ENCODE measurements at places on chromosomes 11 and 22.

GRCh38 chr22:30694640-30695350, at the start of gene OSBP2:
TSS of gene OSBP2 (plus strand) at chr22:30694874. CDS start at chr22:30694910, 36 bp downstream.
- peak; percentile 46 for DNase-seq

GRCh38 chr11:19607656-19608360, 104.8 kb upstream of the NAV2 start:
- DNase-seq: no peak

- DNase-seq: no peak
These were observed 9.8 kb downstream of the MS4A6E start for GRCh38 chr11:60336767-60337391.

- DNase-seq: no peak
These were observed 1279.7 kb downstream of the BRD1 start for GRCh38 chr22:48547971-48548370.

DNA sequence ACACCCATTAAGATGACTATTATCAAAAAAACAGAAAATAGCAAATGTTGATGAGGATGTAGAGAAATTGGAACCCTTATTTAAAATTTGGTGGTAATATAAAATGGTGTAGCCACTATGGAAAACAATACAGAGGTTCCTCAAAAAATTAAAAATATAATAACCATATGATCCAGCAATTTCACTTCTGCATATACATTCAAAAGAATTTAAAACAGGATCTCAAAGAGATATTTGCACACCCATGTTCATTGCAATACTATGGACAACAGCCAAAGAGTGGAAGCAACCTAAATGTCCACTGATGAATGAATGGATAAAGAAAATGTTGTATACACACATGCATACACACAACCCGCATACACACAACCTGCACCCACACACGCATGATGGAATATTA, 102.2 kb downstream of the FAM168A start:
- DNase-seq: no peak

- DNase-seq: peak; percentile 13
These were observed 42.6 kb upstream of the TUB start for GRCh38 chr11:8038393-8038792.

DNA sequence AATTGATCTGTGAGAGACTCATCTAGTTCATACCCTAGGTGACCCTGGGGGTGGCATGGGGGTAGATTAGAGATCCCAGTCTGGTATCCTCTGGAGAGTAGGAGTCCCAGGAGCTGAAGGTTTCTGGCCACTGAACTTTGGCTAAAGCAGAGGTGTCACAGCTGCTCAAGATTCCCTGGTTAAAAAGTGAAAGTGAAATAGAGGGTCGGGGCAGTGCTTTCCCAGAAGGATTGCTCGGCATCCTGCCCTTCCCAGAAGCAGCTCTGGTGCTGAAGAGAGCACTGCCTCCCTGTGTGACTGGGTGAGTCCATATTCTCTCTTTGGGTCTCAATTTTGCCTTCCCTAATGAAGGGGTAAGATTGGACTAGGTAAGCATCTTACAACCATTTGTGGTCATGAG, 653 bp downstream of the IL18BP start:
- DNase-seq: no peak

GRCh38 chr11:36408498-36409136, 101.5 kb downstream of the TRAF6 start:
- no peak for DNase-seq

DNA sequence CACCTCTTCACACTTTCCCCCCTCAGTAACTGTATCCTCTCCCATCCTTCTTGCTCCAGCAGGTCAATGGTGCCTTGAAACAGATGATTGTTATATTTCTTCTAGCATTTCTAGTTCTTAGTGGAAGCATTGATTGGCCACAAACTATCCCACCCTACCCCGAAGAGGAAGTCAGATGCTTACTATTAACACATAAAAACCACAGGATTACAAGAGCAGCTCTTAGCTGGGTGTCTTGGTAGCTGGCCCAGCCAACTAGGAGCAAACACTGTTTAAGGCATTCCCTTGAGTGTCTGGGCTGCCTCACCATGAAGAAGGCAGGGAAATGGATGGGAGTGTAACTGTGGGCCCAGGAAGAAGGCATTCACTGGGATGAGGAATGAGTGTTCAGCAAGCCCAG, 176.6 kb downstream of the GRIK4 start:
- DNase-seq: no peak

DNA sequence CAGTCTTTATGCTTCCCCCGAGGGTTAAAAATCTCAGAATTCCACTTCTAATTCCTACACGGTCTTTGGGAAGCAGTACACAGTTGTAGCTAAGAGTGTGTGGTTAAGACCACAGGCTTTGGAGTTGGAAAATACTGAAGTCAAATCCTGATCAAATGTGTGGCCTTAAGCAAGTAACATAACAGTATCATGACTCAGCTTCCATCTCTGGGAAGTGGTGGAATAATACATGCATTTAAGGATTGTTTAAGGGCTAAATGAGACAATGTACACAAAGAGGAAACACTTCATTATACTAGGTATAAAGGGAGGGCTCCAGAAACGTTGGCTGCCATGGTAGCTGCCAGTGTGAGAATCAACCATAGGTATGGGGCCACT, 71.5 kb downstream of the FAT3 start:
- no peak for DNase-seq

DNA sequence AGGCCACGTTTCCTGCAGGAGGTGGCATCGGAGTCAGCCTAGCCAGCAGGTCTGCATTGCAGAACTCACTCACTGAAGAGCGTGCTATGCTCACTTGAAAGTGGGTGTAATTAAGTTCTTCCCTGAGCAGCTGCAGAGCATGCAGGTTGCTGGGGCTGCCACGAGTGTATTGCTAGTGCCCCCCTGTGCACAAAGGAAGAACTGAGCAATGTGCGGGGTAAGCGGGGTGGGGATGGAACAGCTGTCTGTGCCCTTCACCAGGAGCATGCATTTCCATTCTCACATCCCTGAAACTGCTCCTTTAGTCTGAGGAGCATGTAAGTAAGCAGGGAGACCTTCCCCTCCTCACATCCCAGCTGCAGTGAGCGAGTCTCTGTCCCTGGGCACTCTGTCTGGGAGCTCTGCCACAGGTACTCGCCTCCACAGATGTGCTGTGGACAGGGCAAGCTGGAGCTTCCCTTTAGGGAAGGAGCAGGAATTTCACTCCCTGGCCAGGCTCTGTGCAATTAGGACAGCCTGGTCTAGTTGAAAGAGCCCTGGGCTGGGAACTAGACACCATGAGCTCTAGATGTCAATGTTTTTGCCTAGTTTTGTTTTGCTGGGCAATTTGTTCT, 1031.8 kb downstream of the NTM start:
- DNase-seq: peak; percentile 94

- no peak for DNase-seq
These were observed 4.9 kb downstream of the LRP4 start for GRCh38 chr11:46913484-46913883.

DNA sequence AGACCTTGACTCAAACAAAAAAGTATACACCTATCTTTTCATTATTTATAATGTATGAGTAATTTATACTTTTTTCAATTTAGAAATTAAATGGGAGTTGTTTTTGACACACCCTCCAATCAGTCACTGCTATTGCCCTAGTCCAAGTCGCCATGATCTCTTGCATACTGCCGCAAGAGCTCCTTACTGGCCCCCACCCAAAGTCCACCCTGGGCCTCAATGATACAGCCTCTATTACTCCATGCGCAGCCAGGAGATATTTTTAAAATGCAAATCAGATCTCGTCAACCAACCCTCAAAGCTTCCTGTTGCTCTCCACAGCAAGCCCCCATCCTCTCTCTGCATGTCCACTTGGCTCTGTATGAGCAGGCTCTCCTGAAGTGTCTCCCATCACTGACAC, 12.8 kb upstream of the LMO1 start:
- no peak for DNase-seq

- DNase-seq: no peak
These were observed 36.9 kb downstream of the UBASH3B start for GRCh38 chr11:122692444-122692843.

DNA sequence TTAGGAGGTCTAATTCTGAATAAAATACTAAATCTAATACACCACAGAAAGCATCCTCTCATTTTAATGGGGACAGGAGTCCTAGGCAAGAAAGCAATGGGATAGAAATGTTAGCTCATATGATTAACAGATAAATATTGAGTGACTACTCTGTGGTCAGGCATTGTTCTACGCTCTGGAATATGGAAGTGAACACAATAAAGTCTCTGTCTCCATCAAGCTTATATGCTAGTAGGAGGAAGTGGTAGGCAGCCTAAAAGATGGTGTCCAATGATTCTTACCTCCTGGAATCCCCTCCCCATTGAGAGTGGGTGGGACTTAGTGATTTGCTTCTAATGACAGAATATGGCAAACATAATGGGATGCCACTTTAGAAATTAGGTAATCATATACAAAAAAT, 160.3 kb upstream of the PDGFD start:
- DNase-seq: no peak

DNA sequence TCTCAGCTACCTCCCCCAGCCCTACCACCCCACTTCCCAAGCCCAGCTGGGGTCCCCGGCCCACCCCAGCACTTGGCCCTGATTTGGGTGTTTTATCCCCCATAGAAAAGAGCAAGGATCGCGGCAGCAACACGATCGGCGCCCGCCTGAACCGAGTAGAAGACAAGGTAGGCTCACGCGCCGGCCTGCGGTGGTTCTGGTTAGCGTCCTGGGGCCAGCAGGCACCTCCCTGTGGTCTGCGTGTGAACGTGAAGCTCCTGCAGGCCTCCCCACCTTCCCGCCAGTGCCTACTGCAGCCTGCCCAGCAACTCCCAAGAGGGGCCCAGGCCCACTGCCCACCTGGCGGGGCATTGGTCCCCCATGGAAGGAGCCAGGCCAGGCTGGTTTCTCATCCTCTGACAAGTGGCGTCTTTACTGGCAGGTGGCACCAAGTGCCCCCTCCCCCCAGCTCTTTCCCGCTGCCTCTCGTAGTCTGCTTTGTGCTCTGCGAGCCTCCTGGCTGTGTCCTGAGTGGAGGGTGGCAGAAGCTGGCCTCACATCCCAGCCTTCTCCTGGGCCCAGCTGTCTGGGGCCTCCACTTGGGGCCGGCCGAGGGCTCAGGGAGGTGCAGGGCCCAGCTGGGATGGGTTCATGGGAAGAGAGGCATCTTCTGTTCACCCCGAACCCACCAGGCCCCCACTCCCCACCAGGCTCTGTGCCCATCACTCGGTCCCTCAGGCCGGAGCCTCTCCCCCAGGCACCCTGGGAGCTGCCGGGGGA, 78.3 kb upstream of the KCNQ1OT1 start:
- DNase-seq: peak; percentile 85

GRCh38 chr11:117877120-117877784, 794 bp upstream of the FXYD6 start:
- peak; percentile 34 for DNase-seq

DNA sequence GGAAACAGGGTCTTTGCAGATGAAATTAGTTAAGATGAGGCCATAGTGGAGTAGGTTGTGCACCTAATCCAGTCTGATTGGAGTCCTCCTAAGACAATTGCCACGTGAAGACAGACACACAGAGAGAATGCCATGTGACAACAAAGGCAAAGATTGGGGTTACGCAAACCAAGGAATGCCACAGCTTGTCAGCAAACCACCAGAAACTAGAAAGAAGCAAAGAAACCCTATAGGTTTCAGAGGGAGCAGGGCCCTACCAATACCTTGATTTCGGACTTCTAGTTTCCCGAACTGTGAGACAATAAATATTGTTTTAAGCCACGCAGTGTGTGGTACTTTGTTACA, 8.2 kb upstream of the LAYN start:
- no peak for DNase-seq

- no peak for DNase-seq
These were observed 211.4 kb downstream of the AASDHPPT start for GRCh38 chr11:106288822-106289387.

- DNase-seq: no peak
These were observed 21.3 kb upstream of the MTNR1B start for GRCh38 chr11:92948116-92948515.

- DNase-seq: peak; percentile 68
These were observed 50.2 kb downstream of the LIF start for GRCh38 chr22:30196141-30196879.

DNA sequence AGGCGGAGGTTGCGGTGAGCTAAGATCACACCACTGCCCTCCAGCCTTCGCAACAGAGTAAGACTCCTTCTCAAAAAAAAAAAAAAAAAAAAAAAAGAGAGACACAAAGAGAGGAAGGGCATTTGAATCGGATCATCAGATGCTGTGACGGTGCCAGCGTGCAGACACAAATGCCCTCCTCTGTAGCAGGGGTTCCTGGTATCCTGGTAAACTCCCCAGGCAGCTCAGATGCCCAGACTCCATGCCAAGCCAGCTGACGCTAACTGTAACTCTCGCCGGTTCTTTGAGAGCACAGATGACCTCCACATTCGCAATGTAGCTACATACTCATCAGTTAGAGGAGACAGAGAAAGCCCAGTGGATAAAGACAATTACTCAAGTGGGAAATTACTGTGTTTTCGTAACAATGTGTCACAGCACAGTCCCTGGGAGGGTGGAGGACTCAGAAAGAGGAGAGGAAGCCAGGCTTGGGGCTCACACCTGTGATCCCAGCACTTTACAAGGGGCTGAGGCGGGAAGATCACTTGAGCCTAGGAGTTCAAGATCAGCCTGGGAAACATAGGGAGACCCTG, 153.1 kb downstream of the BRD1 start:
- DNase-seq: no peak

GRCh38 chr22:31752096-31752847, 1.5 kb upstream of the DEPDC5 start:
- DNase-seq: no peak

- no peak for DNase-seq
These were observed 658.0 kb downstream of the DLG2 start for GRCh38 chr11:84969103-84969502.

- DNase-seq: no peak
These were observed 38.0 kb downstream of the C2CD3 start for GRCh38 chr11:74132833-74133232.

DNA sequence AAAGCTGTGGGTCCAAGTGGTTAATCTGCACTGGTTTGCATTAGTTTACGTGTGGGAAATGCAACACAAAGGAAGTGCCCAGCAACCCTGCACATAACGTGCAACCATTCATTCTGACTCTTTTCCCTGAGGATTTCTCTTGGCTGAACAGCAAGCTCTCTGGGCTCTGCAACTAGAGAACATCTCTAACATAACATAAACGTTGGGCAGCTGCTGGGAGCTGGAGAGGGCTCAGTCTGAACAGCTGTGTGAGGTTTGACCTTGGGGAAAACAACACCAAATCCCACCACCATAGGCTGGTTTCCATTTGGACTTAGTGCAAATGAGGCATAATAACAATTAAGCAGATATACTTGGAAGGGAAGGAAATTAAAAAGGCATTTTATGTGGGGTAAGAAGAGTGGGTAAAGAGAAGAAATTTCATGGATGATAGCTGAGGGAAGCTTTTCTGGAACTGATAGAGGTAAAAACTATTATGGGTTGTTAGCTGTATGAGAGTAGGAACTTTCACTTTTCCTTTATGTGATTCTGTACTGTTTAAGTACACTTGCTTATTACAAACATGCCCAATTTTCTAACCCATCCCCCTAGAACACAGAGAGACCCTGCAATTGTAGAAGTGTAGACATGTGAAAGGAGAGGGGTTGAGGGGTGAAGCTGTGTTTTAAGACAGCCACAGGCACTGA, 76.2 kb downstream of the SNX19 start:
- no peak for DNase-seq

GRCh38 chr22:19495562-19496323, 16.0 kb downstream of the CDC45 start:
- no peak for DNase-seq

- DNase-seq: no peak
These were observed 582.4 kb upstream of the B3GAT1 start for GRCh38 chr11:134994431-134994830.

- DNase-seq: no peak
These were observed 3.4 kb downstream of the MRPL16 start for GRCh38 chr11:59807047-59807610.
